Right atrium auricular region (tissue), 2 donors: ENCODE measurements at places on chromosomes 12 and 14. TPM values are rescaled to one million over a fixed set of nuclear protein-coding genes. Genes with fewer than 3 reads are reported as not detected.

DNA sequence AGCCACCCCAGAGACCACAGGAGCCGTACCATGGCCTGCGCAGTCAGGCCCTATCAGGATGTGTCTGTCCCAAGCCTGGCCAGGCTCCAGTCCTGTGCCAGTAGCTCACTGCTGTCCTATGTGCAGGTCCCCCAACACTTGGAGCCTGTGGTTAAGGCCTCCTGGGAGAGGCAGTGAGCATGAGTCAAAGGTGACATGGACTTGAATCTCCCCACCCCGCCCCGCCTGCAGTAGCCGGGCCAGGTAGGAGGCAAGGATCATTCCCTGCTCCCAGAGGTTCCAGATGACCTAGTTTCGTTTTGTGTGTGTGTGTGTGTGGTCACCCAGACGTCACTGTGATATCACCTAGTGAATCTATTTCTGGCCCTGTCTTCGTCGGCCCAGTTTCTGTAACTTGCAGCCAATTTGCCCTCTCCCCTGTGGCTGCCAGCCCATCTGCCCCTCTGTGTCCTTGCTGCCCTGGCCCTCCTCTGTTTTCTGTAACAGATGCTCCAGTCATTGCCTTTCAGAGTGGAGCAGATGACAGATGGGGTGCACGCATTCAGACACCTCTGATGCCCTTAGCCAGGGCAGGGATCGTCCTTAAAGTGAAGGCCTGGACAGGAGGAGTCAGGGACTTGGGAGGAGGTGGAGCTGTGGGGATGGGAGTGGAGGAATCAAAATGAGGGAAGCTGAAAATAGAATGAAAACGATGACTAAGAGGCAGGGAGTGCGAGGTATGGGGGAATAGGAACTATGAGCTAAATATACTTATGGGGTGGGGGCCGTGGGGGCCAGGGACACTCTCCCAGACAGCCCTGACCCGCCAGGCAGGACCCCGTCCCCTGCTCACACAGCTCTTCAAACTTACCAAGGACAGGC lies 37.4 kb downstream of the SLC6A12 start:
- no peak for DNase-seq

DNA sequence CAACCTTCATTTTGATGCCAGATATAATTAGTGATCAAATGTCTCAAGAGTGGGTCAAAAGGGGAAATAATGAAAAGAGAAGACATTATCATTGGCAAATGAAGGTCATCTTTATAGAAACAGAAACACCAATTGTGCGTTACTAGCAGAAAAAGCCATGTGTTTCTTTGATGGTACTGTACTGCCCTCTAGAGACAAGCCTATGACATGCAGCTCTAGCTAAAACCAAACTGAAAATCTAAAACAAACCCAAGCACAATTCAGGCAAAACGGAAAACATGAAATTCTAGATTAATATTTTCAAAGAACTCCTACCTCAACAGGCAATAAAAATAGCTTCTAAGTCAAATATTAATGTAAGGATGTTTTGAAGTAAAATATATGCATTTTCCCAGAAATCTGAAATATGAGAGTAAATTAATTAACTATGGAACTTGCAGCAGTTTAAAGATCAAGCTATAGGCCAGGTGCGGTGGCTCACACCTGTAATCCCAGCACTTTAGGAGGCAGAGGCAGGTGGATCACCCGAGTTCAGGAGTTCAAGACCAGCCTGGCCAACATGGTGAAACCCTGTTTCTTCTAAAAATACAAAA lies 115.4 kb downstream of the KLHL28 start:
- DNase-seq = no peak

GRCh38 chr12:42968426-42968825 lies 378.9 kb upstream of the PRICKLE1 start:
- no peak for DNase-seq

- no peak for DNase-seq
Observed at GRCh38 chr14:100285913-100286400, 20.3 kb downstream of the SLC25A29 start.

HOTAIR gene
- total RNA-seq = not detected

COL2A1 gene
- not detected for total RNA-seq

DNA sequence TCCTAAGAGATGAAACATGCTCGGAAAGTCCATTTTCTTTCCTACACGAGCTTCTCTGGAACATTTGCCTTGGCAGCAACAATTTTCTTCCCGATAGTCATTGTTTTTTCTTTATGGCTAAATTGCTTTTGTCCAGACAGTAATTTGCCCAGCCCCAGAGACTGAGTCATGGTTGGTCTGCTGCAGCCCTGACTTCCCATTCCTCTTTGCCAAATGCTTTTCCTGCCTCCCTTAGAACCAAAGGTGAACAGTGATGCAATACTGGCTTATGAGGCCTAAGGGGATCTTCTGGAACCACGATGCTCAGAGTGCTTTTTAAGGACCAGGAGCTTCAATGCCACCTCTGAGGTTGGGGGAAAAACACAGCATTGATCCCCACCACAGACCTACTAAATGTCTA lies 1599.6 kb upstream of the TMEM132C start:
- DNase-seq = no peak

DPF3 gene
- total RNA-seq = 14.7 TPM

DNA sequence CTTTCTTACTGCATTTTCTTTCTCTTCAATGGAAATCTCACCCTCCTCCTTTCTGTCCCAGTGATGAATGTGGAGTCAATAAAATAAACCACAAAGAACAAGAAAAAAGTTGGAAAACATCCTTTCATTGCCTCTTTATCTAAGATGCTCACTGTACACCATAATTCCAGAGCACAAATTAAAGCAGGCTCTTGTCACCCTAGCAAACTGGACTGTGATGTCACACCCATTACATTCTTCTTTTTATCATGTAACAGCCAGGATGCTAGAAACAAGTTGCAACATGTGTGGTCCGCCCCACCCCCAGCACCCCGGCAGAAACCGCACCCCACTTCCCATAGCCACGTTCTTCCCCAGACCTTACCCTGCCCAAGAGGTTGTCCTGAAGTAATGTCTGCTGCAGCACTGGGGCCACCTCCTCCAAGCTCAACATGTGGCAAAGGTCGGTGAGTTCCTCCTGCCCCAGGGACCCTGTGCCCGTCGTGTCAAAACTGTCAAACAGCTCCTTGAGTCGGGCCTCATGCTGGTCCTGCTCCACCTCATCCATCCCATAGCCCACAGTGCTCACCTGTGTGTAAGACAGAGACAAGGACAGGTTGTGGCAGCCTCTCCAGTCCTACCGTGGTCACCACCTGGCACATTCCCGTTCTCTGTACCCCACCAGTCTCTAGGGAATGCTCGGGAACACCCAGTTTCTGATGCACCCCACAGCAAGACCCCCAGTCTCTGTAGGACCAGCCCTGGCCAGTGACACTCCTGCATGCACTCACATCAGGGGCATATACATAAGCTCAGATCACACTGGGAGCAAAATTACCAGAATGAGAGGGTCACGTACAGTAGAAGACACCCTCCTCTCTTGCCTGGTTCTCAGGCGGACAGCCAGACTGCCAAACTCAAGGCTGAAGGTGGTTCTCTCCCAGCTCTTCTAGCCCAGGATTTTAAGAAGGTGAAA lies 9.2 kb downstream of the NIN start:
- no peak for DNase-seq

GRCh38 chr14:72559202-72559601 lies 334.7 kb downstream of the DPF3 start:
- no peak for DNase-seq

GRCh38 chr12:111211910-111212757 lies 156.8 kb downstream of the PHETA1 start:
- no peak for DNase-seq

DNA sequence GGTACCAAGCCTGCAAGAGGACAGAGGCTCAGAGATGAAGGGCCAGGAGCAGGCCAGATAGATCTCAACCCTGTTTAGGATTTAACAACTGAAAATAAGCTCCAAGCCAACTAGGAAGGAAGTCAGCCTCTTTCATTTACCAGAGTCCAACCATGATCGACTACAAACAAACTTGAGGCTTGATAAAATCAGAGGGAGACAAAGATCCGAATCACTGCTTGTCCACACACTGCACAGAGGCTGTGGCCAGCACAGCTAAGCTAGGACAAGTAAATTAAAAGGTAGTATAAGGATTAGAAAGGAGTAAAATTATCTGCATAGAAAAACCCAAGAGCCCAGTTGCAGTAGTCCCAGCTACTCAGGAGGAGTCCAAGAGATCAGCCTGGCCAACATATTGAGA lies 40.3 kb downstream of the FAM222A start:
- no peak for DNase-seq

TAS2R46 gene
- total RNA-seq = 0.67 TPM

SLC6A13 gene
- 2.1 TPM for total RNA-seq

GRCh38 chr14:94738751-94739150 lies 31.2 kb downstream of the GSC start:
- DNase-seq = no peak

SIX1 gene
- not detected for total RNA-seq

GRCh38 chr12:88865537-88865936 lies 285.3 kb upstream of the KITLG start:
- DNase-seq = no peak

KRT84 gene
- 0.28 TPM for total RNA-seq

PTPRB gene
- 26.1 TPM for total RNA-seq

PLEKHG7 gene
- total RNA-seq = not detected

DNA sequence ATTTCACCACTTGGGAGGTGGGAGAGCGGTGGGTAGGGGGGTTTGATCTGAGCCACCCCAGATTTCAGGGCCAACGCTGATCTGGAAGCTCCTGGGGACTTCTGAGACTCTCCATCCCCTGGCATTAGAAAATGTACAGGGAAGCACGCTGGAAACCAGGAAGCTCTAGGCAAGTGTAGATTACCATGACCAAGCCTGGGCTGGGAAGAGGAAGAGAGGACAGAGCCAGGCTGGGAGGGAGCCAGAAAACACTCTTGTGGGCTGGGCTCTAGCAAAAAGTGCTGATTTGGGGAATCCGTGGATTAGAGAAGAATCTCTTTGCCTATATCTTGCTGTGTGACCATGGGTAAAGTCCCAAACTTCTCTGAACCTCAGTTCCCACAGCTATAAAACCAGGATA lies 236.7 kb downstream of the BCL11B start:
- peak; percentile 71 for DNase-seq

GRCh38 chr14:40312296-40312695 lies 880.1 kb upstream of the FBXO33 start:
- DNase-seq = no peak

DNA sequence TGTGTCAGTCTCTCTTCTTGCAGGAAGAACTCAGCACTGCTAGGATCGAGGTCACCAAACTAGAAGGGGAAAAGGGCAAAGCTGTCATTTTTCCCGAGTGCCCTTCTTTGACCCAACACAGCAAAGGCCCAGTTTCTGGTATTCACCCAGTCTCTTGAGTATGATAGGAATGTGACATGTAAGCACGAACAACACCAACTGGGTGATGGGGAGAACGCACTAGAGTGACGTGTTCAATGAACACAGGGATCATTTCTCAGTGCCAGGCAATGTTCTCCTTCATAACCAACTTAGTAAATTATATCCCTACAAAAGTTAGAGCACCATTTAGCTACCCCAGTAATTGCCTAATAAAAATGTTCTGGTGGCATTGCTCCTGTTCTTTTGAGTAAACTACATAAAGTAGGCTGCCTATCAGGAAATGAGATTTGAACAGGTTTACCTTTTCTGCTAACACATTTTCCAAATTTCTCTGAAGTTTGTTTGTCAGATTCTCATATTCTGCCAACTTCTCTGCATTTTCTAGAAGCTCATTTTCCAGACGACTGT lies 64.5 kb downstream of the NIN start:
- DNase-seq = no peak

DNA sequence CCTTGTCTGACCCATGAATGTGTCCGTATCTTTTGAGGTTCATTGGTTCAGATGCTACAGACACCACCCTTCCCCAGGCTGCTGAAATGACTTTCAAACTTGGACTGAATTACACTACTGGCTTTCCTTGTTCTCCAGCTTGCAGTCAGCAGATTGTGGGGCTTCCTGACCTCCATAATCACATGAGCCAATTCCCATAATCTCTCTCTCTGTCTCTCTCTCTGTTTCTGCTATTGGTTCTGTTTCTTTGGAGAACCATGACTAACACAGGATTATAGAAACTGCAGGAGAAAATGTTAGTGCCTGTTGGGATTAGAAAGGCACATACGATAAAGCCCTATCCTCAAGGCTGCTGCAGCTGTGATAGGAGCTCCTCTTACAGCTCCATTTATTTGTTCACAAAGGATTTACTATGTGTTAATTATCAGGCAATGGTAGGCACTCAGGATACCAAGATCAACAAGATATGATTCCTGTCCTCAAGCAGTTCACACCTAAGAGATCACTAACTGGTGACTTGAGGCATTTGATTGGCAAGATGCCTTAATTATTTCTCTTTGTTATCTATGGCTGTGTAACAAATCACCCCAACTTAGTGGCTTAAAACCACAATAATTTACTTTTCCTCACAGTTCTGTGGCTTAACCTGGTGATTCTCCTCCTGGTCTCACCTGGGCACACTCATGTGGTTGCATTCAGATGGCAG lies 10.2 kb upstream of the NYNRIN start:
- DNase-seq = no peak

DNA sequence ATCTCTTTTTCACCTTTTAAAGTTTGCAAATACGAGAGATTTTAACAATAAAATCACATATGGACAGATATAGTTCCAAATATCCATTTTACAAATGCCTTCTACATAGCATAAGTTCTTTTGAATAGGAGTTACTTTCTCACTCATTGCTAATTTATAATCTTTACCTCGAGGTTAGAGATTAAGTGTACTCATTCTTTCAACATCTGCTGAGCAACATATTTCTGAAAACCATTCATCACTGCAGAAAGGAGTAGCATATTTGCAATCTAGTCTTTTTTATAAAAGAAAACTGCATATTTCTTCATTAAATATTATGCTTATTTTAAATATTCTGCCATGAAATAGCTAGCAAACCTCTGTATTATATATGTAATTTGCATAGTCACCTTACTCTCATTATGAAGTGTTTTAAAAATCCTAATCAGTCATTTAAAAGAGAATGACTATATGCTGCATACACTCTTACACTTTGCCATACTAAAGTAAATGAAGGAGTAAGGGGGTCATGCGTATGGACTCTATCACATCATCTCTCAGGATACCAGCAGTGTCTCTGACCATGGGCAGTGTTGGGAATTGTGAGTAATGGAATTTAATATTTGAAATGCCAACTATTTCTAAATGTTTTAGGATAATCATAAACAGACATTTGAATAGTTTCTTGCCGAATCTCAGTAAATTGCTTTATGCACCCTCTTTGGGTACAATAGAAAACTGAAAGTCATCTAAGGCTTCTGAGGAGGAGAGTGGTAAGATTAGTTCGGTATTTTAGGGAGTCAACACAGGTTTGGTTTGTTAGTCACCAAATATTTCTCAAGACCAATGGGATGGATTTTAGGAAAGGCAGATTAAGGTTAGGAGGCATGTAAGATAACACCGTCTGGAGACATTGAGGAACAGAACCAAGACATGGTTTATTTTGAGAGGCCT lies 524.8 kb upstream of the ATP2B1 start:
- no peak for DNase-seq
